Activated T-helper 2 cell treated with anti-CD3 and anti-CD28 coated beads, Interferon-gamma antibody, Interleukin-2, Interleukin-4, amounts not matched to agents 10 μg/mL and 5 μg/mL and 100 μg/mL, durations not matched to agents 14 hours and 24 hours and 36 hours (primary cell): ENCODE measurements at places on chromosomes 11 and 22. TPM values are rescaled to one million over a fixed set of nuclear protein-coding genes. Genes with fewer than 3 reads are reported as not detected.

The APOL4 gene
- total RNA-seq: 0.48 and 0.52 TPM in 2 replicates

The DCPS gene
- total RNA-seq: 39.8 and 42.1 TPM in 2 replicates

The SYNGR1 gene
- not detected in 2 replicates for total RNA-seq

The CCDC116 gene
- total RNA-seq: 0.59 and 0.78 TPM in 2 replicates

The FOSL1 gene
- total RNA-seq: 24.0 and 25.9 TPM in 2 replicates

The F2 gene
- 0.11 TPM in 1 of 2 replicates, not detected in the other for total RNA-seq

The RIC3 gene
- total RNA-seq: 2.3 and 3.2 TPM in 2 replicates

The OR56A1 gene
- not detected in 2 replicates for total RNA-seq

The THOC5 gene
- 50.5 and 52.7 TPM in 2 replicates for total RNA-seq

The OR51E2 gene
- total RNA-seq: not detected in 2 replicates

The WNT11 gene
- 0.91 TPM in 1 of 2 replicates, not detected in the other for total RNA-seq

The OR51B2 gene
- total RNA-seq: not detected in 2 replicates

The LTO1 gene
- 24.4 and 26.4 TPM in 2 replicates for total RNA-seq

The KCNJ11 gene
- 0.83 and 0.91 TPM in 2 replicates for total RNA-seq

The YPEL1 gene
- 1.5 and 1.9 TPM in 2 replicates for total RNA-seq

The MS4A6A gene
- total RNA-seq: not detected in 2 replicates

The CRYBA4 gene
- not detected in 2 replicates for total RNA-seq

The TRIM66 gene
- 13.6 and 14.6 TPM in 2 replicates for total RNA-seq

The ALKBH8 gene
- total RNA-seq: 10.6 and 11.9 TPM in 2 replicates

The PHOX2A gene
- total RNA-seq: not detected in 2 replicates

The OR8J3 gene
- not detected in 2 replicates for total RNA-seq

The PKP3 gene
- not detected in 2 replicates for total RNA-seq

The MRGPRX4 gene
- total RNA-seq: not detected in 2 replicates

The MOV10L1 gene
- total RNA-seq: 0.07 TPM in 1 of 2 replicates, not detected in the other

The PHLDA2 gene
- 34.5 and 34.7 TPM in 2 replicates for total RNA-seq

The MS4A15 gene
- not detected in 2 replicates for total RNA-seq

The SIRT3 gene
- 17.0 and 17.3 TPM in 2 replicates for total RNA-seq

The NRGN gene
- total RNA-seq: 5.0 and 6.7 TPM in 2 replicates

The RASSF7 gene
- total RNA-seq: 19.6 and 20.3 TPM in 2 replicates

The GVQW3 gene
- 4.3 and 4.4 TPM in 2 replicates for total RNA-seq

The MMP1 gene
- not detected in 2 replicates for total RNA-seq
